ENCODE measurements at places on chromosomes 1 and 21. TPM values are rescaled to one million over a fixed set of nuclear protein-coding genes. Genes with fewer than 3 reads are reported as not detected.

DNA sequence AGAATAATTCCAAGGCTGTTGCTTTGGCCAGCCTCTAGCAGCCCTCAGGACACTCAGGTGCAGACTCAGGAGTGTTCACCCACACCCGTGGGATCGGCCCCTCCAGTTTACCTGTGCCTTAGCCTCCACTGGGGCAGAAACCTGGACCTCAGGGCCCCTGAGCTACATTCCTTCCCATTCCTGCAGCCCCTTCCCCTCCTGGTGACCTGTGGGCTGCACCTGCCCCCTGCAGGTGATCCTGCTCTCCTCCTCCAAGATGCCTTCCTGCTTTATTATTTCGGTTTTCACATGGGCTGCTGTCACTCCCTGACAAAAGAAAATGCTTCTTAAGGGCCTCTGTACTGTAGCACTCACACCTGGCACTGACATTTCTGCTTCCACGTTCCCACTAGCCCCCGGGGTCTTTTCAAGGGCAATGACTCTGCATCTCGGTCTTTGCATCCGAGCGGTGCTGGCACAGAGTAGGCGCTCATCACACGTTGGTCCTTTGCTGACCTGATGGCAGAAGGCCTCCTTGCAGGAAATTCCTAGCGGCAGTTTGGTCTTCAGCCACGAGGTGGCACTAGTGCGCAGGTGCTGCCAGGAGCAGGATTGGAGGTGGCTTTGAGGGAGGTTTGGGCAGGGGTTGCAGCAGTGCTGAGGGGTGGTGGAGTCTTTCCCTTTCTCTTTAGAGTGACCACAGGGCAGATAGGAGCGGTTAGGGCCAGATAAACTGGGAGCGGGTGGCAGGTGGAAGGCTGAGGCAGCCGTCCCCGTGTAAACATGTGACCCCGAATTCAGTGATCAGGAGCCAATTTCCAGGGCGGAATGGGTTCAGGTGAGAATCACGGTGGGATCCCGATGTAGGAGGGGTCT is 25.3 kb upstream of the ETV3 start:
- DNase-seq, result peak; percentile 79

DNA sequence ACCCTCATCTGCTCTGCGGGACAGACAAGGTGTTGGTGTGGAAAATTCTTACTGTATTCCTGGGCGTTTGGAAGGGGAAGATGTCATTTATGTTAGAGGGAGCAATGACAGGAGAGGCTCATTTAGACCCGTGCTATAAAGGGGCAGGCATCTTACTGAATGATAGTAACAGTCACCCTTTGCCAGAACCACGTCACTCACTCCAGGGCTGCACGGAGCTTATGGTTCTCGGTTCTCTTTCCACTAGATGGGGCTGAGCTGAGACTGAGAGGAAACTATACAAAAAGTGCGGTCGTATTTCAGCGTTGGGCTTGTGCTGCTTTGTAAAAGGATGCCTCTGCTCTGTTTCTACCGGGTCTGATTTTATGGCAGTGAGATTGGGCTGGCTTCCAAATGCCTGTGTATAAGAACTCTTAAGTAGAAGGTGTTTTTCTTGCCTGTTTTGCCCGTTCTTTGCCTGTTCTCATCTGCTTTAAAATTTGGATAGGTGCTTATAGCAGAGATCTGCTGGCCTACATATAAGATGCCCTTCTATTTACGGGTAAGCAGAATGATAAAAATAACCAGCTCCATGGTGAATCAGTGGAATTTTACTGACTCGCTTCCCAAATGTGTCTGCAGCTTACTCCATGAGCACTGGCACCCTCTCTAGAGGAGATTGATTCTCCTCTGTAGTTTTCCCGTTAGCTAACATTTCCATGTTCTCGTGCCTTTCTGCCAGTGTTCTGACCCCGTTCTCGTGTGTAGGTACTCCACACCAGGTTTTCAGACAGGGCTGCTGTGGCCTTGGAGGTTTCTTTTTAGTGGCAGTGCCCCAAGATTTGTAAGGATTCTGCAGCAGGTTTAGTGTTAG is 55.9 kb downstream of the MRPS6 start:
- DNase-seq, result no peak

GRCh38 chr1:195026792-195027191 is 1581.4 kb downstream of the KCNT2 start:
- no peak for DNase-seq

DNA sequence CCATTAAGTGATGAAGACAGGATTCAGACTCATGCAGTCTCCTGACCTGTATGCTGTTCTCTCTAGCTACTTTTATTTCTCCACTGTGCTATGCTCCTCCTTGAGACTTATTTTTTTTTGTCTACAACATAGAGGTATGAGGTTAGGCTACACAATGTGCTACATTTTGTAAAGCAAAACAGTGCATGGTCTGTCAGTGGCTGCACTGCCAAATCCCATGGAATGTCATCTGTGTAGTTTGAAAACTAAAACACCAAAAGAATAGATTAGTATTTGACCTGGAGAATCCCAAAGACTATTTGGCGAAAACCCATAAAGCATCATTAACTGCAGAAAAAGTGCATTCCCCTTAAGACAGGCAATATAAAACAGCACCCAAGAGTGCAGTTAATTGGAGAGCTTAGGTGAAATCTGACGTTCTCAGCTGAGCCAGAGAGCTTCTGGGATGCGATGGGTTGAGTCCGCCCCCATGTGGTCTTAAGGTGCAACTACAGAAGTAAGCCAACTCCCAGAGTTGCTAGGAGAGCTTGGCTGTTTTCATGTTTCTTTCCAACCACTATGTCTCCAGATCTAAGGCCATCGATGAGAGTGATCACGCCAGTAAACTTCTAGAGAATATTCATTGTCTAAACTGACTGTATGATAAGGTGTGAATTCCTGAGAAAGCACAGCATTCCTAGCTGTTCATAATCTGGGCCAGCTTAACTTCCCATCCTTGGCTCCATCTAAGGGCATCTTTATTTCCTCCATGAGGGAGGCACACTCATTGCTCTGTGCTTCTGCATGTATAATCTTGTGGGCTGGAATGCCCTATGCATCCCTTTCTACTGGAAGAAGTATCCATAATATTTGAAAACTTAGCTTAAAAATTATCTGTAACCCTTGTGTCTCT is 20.7 kb upstream of the CYP2J2 start:
- DNase-seq, result peak; percentile 34

DNA sequence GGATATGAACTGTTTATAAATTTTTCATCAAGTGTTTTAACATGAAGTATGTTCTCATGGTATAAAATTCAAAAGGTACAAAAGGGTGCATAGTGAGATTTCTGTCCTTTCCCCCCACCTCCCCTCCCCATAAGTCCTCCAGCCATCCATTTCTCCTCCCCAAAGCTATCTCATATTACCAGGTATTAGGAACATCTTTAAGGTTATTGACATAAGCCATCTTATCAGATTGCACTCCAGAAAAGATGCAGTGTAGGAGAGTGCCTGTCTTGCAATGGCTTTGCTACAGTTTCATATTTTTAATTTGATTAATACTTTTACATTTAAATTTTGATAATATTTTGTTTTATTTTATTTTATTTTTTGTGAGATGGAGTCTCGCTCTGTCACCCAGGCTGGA is 13.5 kb upstream of the HPCAL4 start:
- DNase-seq, result no peak

DNA sequence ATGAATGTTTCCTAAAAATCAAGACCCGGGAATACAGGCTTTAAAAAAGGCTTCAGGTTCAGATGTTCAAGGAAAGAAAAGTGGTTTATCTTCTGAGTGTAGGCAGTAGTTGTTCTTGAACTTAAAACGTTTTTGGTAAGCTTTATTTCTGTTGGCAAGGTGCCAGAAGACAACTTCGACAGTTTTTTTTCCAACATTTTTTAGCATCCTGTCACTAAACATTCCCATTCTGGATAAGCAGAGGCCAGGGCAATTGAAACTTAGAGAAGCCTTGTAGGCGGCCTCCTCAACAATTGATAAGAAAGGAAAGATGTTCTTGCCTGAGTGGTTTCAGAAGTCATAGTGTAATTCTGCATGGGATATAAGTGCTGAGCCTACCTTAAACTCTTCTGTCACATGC is 66.7 kb downstream of the PATJ start:
- DNase-seq, result no peak

DNA sequence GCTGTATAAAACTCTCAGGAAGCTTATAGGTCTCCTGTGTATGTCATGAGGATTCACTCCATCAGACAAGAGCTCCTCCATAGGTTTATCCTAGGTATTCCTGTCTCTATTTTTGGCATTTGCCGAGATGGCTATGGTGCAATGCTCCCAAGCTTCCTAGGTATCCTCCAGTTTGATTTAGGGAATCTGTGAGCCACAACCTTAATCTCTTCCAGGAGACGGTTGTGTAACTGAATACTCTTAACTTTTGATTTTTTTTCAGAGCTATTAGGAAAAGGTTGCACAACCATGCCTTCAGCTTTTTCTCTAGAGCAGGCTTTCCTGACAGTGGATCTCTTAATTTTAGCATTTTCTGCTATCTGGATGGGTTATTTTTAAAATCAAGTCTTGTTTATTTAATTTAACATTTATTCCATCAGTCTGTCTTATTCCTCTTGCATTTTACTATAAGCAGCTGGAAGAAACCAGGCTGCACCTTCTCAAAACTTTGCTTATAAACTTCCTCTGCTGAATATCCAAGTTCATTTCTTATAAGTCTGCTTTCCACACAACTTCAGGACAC is 69.4 kb upstream of the BACE2 start:
- no peak for DNase-seq

DNA sequence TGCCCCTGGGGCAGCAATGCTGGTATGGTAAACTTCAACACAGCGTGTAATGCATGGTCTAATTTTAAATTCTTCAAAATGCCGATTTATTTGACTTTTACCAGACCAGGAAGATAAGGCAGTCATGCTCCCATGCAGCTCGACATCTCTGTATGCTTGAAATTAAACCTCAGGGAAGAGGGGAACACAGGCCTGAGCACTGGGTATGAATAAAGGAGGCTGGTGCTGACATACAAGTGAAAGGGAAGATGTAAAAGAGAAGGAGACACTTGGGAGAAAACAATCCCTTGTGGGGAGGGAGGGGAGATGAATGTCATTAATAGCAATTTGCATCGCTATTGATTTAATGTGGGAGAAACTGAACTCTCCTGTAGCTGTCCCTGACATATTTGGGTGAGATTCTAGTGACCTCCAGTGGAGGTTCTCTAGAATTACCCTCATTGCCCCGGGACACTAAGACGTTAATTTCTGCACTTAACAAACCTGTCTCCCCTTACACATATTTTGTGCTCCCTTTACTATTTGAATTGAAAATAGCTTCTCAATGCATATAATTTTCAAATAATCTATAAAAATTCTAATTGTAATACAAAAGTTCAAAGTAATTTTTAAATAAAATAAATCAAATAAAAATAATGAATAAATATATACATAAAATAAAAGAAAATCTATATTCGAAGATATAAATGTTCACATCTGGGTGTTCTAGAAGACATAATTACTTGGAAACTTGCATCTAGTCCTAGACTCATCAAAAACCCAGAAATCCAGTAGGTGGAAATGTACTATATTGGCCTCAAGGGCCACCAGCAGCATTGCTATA is 283.1 kb downstream of the LMX1A start:
- no peak for DNase-seq

DNA sequence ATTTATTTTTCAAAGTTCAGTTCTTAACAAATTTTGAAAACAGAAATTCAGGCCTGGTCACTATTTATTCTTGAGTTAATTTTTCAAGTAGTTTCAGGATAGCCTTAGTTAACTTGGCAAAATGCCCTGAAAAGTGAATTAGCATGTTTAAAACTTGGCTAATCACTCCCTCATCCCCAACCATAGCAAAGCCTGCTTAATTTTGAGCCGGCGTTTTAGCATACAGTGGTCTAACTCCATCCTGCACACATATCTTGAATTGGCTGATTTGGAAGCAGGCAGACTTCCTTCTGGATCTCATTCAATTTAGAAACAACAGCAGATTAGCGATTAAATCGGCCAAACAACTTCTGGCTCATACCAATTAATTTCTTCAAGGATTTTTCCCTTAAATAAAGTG is 439.2 kb downstream of the PTBP2 start:
- DNase-seq, result no peak

DNA sequence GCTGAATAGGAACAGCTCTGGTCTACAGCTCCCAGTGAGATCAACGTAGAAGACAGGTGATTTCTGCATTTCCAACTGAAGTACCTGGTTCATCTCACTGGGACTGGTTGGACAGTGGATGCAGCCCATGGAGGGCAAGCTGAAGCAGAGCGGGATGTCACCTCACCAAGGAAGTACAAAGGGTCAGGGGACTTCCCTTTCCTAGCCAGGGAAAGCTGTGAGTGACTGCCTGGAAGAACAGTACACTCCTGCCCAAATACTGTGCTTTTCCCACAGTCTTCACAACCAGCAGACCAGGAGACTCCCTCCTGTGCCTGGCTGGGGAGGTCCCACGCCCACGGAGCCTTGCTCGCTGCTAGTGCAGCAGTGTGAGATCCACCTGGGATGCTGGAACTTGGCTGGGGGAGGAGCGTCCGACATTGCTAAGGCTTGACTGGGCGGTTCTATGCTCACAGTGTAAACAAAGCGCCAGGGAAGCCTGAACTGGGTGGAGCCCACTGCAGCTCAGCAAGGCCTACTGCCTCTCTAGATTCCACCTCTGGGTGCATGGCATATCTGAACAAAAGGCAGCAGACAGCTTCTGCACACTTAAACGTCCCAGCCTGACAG is 14.7 kb downstream of the CR1L start:
- no peak for DNase-seq

DNA sequence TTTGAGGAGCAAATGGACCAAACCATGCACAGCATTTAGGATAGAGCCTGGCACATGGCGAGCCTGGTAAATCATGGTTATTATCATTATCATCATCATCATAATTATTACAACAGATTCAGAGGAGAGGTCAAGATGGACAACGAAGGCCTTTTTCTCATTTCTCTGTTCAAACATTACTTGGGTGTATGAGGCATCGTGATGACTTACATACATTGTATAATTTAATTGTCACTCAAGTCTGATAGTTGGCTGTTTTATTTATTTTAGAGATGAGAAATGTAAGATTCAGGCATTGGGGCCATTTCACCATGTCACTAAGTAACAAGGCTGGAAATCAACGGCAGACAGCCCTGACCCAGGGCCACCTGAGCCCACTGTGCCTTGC is 68.1 kb downstream of the SLC35F3 start:
- DNase-seq, result no peak

DNA sequence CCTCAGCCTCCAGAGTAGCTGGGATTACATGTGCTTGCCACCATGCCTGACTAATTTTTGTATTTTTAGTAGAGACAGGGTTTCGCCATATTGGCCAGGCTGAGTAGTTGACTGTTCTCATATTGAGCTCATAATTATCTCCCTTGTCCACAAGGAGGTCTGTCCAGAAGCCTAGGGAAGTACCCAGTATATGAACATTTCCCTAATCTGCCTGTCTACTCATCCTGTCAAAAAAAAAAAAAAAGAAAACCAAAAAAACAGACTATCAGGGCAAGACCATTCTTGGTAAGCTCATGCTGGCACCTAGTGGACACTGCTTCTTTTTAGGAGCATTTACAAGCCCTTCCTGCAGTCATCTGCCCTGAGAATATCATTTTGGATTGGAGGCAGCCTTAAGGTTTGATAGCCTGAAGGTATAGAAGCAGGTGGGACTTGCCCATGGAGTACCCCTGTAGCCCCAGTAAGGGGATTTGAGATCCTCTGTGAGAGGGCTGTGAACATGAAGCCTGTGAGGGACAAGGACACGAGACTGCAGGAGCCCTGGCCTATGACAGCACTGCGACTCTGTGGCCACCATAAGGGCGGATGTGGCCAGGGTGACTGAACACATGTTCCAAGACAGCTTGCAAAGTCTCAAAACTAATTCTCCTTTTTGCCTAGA is 10.8 kb upstream of the DUSP12 start:
- DNase-seq, result no peak

- DNase-seq, result no peak
Observed at GRCh38 chr1:21857142-21857839, 45.2 kb downstream of the LDLRAD2 start.

Gene SYPL2
- total RNA-seq, result 0.95 TPM

Gene CREG1
- total RNA-seq, result 32.3 TPM

Gene PKN2
- total RNA-seq, result 67.8 TPM

Data from progenitor cell of endocrine pancreas (in vitro differentiated cells).